BJ (cell line): ENCODE measurements at places on chromosomes 4 and X.
A peak's percentile ranks its signal among the peaks of the same experiment; 100 is the strongest.

GRCh38 chr4:113763029-113763285 is 1.4 kb upstream of the CAMK2D start:
- DNase-seq, result no peak

DNA sequence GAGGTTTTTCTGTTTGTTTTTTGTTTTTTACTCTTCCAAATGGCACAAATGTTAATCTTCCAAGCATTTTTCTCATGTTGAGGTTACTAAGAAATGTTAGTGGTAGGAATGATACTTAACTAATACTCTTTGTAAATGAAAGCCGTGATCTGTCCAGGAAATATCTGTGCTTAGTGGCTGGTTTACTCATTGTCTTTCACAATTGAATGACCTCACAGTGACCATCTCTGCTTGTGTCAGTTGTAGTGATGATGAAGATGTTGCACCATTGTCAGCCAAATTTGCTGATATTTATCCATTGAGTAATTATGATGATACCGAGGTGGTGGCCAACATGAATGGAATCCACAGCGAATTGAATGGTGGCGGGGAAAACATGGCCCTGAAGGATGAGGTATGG is 93.5 kb downstream of the TNIP2 start:
- peak; percentile 78 for DNase-seq

GRCh38 chrX:10190367-10190766 is 33.6 kb downstream of the CLCN4 start:
- DNase-seq, result no peak

GRCh38 chrX:103376118-103376978 is at the start of gene BEX3:
Gene BEX3, plus strand, starts transcription at chrX:103376538. Its CDS starts 984 bp downstream, at chrX:103377522.
- DNase-seq, result no peak

GRCh38 chr4:126560794-126561193 is 1072.0 kb upstream of the INTU start:
- DNase-seq, result no peak

DNA sequence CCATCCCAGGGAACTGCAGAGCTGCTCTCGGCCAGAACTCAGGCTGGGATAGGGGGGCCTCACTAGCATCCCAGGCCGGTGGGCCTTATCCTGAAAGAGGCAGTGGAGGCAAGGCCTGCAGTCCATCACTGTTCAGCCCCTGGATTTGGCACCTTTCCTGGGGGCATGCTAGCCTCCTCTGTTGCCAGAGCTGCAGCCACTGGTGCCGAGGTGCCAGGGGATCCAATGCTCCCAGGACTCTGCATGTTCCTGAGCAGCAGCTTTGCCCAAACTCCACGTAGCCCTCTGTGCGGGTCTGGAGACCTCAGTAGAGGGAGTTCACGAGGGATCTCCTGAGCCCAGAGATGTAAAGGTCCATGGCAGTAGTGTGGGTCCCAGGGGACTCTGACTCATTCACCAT is 551.7 kb upstream of the AMOT start:
- no peak for DNase-seq

DNA sequence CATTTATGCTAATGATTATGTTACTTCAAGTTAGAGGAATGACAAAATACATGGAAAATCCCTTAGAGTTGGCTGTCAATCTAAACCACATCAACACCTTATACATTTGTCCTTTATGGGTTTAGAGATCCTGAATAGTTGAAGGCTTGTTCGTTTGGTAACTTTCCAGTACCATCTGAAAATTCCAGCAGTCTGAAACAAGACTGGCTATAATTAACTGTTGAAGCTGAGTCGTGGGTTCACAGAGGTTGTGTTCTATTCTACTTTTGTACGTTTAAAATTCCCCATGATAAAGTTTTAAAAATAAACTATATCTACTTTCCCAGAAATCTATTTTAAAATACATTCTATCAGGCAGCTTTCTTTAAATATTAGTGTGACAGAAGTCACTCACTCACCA is 73.0 kb downstream of the USP46 start:
- no peak for DNase-seq

DNA sequence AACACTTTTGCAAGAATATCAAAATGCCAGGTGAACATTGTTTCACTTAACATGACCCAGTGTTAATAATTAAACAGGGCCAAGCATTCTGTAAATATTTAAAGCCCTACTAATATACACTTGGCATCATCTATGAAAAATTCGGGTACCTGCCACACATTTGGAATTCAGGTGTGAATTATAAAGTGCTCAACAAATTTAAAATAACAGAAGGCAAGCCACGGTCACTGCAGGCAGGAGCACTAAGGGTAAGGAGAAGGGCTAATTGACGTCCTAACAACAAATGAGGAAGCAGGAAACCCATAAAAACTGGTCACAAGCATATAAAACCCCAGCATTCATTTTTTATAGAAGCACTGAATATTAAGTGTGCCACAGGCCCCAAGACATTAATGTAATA is 43.8 kb upstream of the CPEB2 start:
- no peak for DNase-seq

GRCh38 chrX:111662292-111662691 is 18.7 kb upstream of the ALG13 start:
- DNase-seq, result no peak

DNA sequence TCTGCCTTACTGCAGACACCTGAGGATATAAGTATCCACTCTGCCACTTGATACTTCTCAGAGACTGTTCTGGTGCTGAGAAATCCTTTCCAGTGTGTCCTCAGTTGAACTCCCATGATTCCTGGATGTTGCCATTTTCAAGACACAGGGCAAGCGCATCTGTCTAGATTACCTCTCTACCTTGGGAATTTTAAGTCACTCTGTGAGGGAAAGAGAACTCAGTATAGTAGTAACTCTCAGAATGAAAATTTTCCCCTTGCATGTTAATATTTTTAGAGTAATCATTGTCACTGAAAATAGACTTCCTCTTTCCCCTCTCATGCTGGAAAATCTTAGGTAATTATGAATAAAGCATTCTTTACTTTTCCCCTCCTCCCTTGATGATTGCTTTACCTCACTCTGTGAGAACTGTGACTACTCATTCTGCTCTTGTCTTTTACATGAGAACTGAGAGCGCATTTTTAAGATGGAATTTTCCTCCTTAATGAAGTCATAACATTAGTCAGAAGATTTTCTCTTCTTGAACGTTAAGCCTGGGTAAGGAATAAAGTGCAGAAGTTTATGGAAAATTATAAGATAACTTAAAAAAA is 45.0 kb downstream of the TET2 start:
- no peak for DNase-seq
